NCI-H1436 (cell line): ENCODE measurements at places on chromosomes 16 and 17.

DNA sequence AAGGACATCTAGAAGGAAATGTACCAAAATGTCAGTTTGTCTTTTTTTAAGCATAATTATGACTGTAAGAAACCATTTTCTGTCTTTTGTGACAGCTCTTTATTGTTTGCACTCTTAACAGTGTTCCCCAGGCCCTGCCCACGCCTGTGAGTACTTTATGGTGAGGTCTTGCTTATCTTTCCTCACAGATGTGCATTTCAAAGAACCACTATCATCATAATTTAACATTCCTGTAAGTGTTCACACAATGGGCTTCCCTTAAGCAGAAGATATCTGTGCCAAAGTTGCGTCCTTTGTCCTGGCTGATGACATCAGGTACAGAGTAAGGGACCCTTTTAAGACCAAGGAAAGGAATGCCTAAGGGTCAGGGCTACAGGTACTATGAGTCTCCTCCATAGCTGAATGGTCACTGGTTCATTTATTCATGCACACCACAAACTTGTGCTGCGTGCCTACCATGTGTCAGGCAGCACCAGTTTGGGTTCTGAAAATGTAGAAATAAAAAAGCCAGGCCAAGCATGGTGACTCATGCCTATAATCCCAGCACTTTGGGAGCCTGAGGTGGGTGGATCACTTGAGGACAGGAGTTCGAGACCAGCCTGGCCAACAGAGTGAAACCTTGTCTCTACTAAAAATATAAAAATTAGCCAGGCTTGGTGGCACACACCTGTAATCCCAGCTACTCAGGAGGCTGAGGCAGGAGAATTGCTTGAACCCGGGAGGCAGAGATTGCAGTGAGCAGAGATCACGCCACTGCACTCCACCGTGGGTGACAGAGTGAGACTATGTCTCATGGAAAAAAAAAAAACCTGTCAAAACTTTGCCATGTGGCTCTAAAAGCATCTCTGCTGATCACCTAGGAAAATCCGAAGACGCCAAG, 55.4 kb upstream of the NLK start:
- DNase-seq, result no peak

DNA sequence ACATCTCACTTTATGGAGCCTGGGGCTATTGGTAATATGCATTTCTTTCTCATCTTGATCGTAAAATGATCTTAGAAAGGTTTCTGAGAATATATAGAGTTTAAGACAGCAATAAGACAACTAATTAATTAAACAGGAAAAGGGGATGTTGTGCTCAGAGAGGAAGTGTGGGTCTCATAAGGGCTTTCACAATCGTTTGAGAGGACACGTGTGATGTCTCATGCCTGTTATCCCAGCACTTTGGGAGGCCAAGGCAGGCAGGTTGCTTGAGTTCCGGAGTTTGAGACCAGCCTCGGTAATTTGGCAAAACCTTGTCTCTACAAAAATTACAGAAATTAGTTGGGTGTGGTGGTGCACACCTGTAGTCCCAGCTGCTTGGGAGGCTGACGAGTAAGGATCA, 295.6 kb downstream of the WWOX start:
- no peak for DNase-seq

DNA sequence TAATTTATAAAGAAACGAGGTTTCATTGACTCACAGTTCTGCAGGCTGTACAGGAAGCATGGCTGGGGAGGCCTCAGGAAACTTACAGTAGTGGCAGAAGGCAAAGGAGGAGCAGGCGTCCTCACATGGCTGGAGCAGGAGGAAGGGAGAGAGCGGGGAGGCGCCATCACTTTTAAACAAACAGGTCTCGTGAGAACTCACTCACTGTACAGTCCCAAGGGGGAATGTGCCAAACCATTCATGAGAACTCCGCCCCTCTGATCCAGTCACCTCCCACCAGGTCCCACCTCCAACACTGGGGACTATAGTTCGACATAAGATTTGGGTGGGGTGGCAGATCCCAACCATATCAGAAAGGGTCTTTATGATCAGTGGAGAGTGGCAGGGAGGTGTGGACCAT, 392.4 kb upstream of the TNRC6C start:
- peak; percentile 46 for DNase-seq

- DNase-seq, result no peak
Measured at GRCh38 chr17:19610879-19611278, 37.7 kb upstream of the ALDH3A2 start.

DNA sequence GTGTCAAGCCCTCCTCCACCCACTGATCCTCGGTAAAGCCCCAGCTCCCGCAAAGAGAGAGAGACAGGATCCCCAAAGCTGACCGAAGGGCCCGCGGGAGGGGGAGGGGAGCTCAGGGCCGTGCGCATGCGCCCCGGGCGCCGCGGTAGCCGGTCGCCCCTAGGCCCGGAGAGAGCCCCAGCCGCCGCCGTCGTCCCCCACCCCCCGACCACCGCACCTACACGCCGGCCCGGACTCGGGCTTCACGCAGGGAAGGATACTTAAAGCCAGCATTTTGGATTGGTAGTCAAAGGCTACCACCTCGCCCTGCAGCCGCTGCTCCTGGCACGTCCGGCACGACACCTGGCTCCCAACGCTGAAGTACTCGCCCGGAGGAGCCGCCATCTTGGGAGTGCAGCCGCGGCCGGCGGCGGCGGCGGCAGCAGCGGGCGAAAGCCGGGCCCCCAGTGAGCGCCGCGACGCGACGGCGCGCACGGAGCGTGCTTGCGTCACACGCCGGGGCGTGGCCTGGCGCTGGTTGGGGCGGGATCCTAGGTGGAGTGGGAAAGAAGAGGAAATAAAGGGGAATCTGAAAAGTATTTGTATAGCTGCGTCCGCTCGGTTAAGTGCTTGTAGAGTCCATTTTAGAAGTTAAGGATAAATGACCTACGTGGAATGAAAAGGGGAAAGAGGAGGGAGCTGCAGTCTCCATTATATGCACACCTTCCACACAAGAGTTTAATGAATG, at the start of gene LSM12:
TSS of gene LSM12 (minus strand) at position 468 of the 727 bp plus-strand sequence. CDS start at position 384, 84 bp downstream.
- DNase-seq, result peak; percentile 95

DNA sequence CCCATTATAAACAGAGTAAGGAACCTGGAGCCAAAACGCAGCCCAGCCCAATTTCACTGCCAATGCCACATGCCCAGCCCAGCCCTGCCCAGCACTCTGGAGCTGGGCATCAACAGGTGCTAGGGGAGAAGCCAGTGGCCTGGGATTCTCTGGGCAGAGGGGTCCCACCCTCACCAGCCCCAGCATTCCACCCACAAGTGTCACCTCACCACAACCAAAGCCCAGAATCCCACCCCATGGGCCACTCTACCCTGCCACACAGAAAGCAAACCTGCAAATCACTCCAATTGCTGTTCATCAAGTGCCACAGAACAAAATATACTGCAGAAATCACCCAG, 102.5 kb upstream of the CDH5 start:
- DNase-seq, result no peak

DNA sequence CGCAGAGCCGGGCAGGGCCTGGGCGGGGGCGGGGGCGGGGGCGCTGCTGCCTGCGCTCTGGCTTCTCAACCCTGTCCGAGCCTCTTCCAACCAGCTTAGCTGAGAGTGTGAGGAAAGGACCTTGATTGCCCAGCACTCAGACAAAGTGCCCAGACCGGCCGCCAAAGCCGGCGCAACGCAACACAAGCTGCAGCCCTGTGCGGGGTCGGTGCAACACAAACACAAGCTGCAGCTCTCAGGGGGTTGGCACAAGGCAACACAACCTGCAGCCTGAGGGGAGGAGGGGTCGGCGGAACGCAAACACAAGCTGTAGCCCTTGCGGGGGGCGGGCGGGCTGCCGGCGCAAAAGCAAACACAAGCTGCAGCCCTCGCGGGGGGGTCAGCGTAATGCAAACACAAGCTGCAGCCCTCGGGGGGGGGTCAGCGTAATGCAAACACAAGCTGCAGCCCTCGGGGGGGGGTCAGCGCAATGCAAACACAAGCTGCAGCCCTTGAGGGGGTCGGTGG, 60.0 kb downstream of the KLHDC4 start:
- no peak for DNase-seq

DNA sequence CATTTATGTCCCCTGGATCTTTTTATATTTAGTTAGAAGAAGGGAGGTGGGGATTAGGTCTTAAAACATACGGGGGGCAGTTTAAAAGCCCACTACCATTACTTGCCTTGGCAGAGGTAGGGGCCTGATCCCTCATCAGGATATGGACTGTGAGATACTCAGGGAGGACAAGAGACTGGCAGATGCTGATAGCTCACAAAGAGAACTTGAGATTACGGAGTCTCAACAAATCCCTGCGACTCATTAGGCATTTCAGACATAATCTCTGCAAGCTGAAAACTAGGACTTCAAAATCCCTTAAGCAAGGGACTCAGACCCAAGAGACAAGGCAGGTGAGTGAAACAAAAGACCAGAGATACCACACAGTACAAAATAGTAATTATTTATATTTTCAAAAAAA, 23.2 kb downstream of the NXPH3 start:
- DNase-seq, result no peak

DNA sequence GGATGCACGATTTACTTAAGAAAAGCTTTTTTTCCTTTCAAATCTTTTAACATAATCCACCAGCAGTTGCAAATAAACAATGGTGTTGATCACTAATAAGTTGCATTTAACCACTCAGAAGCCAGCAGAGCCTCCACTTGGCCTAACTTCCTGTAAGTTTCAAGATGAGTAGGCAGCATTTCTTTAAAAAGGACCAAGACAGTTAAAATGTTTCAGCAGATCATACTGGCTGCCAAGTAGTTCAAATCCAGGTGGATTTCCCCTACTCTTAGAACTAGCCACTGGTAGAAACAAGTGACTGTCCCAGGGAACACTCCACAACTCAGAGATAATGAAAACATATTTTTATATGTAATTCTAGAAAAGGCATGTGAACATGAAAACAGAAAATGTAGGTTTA, 17.0 kb upstream of the RFFL start:
- DNase-seq, result no peak

DNA sequence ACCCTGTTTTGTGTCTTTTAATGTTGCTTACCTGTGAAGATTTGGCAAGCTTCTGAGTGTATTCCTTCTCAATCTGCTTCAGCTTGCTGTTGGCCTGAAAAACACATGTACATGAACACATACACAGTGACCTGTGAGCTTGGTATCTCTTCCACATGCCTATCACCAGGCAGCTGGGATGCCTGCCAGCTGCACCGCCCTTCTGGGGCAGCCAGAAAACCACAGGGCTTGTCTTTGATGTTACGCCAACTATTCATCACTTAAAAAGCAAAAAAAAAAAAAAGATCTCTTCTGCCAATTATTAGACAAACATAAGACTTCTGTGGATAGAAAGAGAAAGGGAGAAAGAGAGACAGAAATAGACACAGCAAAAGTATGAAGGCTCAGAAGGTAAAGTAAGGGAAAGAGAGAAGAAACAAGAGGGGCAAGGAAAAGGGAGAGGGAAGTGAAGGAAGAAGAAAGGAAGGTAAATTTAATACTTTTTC, 189.2 kb upstream of the AXIN2 start:
- no peak for DNase-seq

- no peak for DNase-seq
Measured at GRCh38 chr16:81635063-81635937, 143.8 kb upstream of the PLCG2 start.

- no peak for DNase-seq
Measured at GRCh38 chr17:39173526-39174274, 7.7 kb upstream of the ARL5C start.

DNA sequence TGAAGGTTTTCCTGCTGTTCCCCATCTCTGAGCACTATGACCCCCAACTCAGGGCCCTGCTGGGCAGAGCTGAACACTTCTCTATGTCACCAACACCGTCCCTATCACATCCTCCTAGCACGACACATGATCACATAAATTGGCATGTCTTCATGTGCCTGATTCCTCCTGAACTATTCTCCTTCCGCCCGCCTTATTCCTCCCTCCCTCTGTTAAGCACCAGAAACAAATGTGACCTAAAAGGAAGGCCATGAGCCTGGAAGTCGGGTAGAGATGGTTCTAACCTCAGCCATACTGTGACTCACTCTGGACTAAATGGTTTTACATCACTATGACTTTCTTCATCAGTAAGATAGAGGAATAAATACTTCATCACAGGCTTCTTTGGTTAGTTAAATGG, 80.8 kb upstream of the DYNLRB2 start:
- no peak for DNase-seq

- no peak for DNase-seq
Measured at GRCh38 chr16:5042574-5043171, 8.9 kb upstream of the NAGPA start.

DNA sequence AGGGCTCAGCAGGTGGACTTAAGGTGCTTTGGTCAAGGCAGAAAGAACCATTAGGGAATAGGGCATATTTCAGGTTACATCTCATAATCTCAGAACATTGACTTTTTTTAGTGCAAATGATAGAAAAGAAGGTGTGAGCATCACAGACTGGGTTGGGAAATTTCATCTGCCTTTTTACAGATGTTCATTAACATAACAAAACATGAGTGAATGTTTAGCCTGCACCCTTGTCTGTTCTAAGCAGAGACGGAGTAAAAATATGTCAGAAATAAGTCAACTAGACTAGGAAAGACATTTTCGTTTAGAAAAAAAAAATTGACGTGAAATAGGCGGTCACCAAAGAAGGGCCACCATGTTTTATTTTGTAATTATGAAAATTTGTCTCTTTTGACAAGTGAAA, 127.5 kb upstream of the CDH13 start:
- DNase-seq, result no peak

- DNase-seq, result no peak
Measured at GRCh38 chr17:19567216-19568015, 33.8 kb downstream of the SLC47A1 start.

- no peak for DNase-seq
Measured at GRCh38 chr16:87570572-87570937, 31.8 kb upstream of the JPH3 start.

- DNase-seq, result no peak
Measured at GRCh38 chr16:86444261-86444660, 66.1 kb upstream of the FOXF1 start.

DNA sequence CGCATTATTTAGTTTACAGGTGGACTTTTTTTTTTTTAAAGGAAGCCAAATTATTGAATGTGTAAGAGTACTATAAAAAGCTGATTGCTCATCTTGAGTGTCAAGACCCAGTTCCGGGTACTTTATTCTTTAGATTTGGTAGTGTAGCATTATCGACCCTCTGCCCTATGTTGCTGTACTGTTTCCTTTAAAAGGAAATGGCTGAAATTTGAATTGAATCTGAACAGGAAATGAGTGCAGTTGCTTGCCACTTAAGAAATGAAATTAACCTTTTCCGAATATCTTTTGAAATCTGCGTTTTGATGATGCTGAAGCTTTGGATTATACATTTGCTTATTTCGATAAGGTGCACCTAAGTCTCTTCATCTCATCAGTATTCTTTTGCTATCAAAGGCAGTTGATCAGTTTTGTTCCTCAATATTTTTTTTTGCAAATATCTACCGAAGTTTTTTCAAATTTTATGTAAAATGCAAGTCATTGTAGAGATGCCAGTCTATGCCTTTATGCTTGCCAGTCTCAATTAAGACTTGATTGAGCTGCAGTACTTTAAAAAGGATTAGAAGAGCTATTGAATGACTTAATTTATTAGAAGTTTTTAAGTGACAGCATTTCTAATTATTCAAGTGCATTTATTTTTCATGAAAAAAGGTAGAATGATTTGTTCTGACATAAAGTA, 1.8 kb downstream of the GGNBP2 start:
- no peak for DNase-seq

- no peak for DNase-seq
Measured at GRCh38 chr16:26026709-26027450, 335.1 kb downstream of the HS3ST4 start.
